Stimulated activated CD4-positive, alpha-beta T cell treated with anti-CD3 and anti-CD28 coated beads, Interleukin-4, amount 100 ng/mL, for 1 hour (primary cell): ENCODE measurements at places on chromosomes 3 and 15.
A peak's percentile ranks its signal among the peaks of the same experiment; 100 is the strongest.

DNA sequence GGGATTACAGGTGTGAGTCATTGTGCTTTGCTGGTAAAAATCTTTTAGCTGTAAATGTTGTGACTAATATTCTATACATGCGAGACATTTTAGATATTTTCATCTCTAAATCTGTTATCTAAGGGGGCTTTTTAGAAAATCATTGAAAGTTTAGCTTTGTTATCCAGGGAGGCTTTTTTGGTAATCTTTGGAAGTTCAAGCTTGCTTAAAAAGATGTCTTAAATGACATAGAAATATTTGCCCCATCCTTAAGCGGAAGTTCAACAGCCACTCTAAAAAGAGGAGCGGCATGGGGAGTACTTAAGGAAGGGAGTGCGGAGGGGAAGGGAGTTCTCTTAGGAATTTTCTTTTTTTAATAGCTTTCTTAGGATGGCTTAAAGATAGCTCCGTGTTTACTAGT, 26.1 kb downstream of the DNAJC13 start:
- no peak for DNase-seq

- no peak for DNase-seq
Observed at GRCh38 chr15:98476559-98476958, 171.8 kb upstream of the IGF1R start.

DNA sequence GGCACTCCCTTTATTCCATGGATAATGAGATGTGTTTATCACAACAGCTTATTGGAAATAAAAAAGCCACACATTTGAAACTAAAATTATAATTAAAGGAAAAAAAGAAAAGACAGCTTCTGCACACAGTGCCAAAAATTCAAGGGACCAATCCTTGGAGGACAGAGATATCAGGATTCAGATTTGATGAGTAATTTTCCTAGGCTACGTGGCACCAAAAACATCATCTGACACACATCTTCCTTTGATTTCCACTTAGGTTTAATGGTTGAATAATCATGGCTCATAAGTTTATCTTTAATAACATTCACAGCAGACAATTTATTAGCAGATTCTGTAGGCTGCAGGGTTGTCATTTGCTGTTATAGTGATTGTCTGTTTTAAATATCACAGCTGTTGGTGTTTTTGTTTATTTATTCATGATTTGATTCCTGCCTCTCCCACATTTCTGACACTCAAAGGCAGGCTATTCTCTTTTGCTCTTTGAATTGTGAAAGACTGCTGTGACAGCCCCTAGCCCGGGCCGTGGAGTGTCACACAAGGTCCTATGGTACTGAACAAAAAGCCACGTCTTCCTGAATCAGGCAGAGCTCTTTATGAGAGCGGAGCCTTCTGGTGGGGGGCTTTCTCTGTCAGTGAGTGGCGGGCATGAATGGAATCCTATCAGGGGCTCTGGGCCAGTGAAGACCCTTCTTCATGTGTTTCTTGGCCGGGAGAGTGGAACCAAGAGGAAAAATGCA, 708.5 kb downstream of the SQOR start:
- no peak for DNase-seq

DNA sequence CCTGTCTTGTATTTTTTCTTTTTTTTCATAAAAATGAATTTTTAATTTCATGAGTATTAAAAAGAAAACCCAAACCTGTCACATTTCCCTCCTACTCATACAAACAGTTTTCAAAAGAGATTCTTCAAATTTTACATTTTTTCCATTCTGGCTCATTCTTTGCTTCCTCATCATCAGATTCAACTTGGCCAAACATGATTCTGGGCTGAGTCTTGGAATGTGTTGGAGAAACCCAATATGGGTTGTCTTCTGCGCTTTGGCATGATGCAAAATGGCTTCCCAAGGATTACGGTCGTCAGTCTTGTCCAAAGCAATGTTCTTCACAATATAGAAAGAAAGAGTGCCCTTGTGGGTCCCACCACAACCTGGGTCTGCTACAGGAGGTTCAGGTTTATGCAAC, 12.4 kb upstream of the TM4SF4 start:
- DNase-seq = no peak

DNA sequence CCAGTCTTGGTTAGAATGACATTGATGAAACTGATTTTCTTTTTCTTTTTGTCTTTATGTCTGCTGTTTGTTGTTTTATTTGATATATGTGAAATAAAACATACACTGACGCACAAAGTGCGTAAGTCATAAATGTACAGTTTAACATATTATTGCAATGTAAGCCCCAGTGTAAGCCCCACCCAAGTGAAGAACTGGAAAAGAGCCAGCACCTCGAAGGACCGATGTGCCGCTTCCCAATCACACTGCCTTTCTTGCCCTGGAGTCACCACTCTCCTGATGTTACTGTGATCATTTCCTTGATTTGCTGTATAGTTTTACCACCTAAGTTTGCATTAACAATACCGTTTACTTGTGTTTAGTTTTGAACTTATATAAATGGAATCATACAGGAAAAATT, 128.4 kb upstream of the LPP start:
- DNase-seq = no peak

GRCh38 chr3:117885011-117885441, 1149.6 kb downstream of the IGSF11 start:
- DNase-seq = no peak

DNA sequence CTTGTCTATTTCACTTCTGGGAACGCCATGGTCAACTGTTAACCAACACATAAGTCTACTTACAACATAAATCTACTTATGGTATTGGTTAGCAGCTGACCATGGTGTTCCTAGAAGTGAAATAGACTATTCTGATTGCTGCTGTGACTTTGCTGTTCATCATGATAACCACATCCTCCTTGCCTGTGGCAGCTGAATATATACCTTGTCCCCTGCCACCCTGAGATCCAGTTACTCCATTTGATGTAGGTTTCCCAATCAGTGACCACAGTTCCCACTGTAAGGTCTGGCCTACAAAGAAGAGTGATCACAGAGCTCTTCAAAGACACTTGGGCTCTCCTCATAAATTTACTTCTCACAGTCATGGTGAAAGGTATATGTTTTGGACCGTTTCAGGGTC, 66.8 kb upstream of the ALDH1A3 start:
- no peak for DNase-seq

- DNase-seq = no peak
Observed at GRCh38 chr3:54873059-54874010, 54.5 kb downstream of the LRTM1 start.

- no peak for DNase-seq
Observed at GRCh38 chr3:149596134-149596770, 61.6 kb downstream of the WWTR1 start.

DNA sequence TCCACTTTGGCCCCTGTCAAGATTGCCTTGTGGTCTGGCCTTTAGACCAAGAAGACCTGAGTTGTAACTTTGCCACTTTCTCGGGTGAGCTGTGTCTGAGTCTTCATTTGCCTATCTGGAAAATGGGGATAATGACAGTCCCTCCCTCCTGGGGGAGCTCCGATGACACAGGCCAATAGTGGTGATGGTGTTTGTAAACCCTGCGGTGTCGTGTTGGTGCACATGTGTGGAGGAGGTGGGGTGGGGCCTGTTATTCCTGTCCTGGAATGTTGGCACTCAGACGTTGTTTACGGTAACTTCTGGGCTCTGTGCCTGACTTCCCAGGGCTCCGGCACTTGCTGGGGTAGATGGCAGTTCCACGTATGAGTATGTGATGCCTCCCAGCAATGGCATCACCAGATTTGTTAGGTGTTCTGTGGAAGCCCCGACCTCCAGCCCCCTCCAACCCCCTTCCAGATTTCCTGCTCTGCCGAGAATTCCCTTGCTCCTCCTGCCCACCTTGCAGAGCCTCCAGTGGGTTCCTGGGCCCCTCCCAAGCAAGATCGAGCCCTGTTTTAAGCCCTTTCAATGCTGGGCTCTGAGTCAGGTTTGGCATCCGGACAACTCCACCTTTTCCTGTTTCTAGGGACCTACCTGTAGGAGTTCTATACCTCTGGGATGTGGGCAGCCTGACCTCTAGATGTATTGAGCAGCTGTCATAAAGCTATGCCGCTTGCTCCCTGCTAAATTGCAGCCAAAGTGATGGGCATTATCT, 31.4 kb downstream of the HRH1 start:
- DNase-seq = no peak

DNA sequence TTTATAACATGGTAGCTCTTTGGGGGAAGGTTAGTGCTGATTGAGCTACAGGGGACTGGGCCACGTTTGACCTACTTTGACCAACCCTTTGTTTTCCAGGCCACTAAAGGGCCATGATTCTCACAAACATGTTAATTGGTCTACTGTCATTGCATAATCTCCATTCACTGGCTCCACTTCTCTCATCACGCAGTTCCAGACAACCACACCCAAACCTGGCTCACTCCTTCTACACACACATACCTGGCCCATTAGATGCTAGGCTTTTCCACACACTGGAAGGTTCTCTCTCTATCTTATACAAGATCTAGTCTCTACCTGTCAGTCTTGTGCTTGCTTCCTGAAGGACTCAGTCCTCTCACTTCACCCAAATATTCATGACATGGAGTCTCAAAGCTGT, 15.9 kb downstream of the TGM5 start:
- no peak for DNase-seq

GRCh38 chr15:82771789-82772607, 33.9 kb downstream of the FSD2 start:
- DNase-seq = no peak

- no peak for DNase-seq
Observed at GRCh38 chr15:89633585-89633984, 21.7 kb downstream of the KIF7 start.

- peak; percentile 6 for DNase-seq
Observed at GRCh38 chr3:187935623-187936156, 190.4 kb upstream of the BCL6 start.

GRCh38 chr3:196666001-196666867, 26.7 kb downstream of the NRROS start:
- no peak for DNase-seq

GRCh38 chr3:126676919-126677705, 22.2 kb upstream of the TXNRD3 start:
- no peak for DNase-seq

DNA sequence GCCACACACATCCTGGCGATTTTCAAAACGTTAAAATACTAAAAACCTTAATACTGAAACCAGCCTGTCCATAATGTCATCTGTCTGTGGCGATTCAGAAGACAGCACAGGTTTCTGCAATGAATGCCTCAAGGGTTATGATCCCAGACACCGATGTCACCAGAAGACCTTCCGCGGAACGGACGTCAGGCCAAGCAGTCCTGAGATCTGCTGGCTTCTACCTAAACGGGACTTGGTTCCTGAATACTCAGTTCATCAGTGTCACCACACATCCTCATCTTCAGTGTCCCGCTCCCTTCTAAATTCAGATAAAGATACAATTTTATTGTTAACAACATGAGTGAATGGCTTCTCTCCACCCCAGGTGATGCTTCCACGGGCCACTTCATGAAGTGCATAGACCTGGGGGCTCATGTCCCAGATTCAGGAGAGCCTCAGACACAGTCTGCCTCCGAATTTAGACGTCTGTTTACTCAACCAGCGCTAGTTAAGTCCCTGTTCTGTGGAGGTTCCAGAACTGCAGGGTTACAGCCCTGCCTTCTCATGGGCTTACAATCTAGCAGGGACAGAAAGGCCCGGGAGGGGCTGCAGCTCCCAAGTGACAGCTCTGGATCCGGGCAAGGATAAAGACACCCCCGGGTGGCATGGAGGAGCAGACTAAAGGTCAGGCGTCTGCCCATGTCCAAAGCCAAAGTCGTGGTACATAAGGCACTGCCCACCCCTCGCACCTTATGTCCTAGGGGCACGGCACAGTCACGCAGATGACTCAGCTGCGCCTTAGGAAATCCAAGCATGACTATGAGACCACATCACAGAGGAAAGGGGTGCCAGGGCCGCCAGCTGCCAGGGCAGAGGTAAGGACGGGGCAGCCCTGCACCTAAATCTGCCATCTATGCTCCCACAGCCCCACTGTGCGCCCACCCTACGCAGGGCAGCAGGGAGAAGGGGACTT, 75.9 kb downstream of the VGLL4 start:
- no peak for DNase-seq

GRCh38 chr3:194585880-194586281, 47.3 kb downstream of the TMEM44 start:
- DNase-seq = no peak

GRCh38 chr3:66344848-66345578, 124.2 kb downstream of the SLC25A26 start:
- DNase-seq = no peak

GRCh38 chr3:83189634-83190033, 1428.2 kb upstream of the GBE1 start:
- no peak for DNase-seq

DNA sequence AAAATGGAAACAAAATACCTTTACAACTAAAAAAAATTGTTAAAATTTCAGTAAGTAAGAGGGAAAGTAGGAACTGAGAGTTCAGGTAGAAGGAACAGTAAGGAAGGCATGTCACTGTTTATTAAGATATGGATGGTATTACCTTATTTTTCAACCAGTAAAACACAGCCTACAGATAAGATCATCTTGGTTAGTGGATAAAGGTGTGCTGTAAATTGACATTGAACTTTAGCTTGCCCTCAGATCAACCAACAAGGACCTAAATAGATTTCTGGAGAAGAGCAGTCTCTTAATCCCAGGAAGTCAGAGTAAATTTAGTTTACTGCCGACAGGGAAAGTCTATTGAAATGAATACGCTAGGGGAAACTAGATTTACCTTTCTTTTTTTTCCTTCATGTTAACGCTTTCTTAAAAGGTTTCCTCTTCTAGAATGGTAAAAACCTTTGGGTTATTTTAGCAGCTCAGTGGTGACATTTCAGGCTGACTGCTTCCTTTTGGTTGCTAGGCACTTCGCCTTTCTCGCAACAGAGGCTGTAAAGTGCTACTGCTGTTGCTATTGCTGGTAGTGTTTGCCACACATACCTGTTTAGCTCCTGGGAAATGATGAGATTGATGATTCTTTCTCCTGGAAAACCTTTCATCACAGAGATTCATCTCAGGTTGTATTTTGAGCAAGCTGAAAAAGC, 12.9 kb downstream of the DZIP3 start:
- no peak for DNase-seq

- DNase-seq = no peak
Observed at GRCh38 chr3:140403608-140404007, 274.3 kb upstream of the TRIM42 start.

GRCh38 chr3:38120693-38121450, 16.1 kb downstream of the ACAA1 start:
- no peak for DNase-seq

DNA sequence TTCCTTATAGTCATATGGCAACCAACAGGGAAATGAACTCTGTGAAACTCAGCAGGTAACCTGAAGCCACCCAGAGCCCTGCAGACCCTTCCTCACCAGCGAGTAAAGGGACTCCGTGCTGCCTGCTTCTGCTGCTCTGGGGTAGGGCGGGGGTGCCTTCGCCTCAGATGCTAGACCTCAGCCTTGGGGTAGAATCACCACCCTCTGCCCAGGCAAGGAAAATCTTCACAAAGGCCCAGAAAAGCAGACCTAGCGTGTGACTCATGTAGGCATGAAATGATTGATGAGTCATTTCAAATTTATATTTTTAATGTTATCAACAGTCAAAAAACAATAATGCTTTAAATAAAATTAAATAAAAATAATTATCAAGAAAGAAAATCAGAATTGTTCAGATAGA, 6.6 kb downstream of the STIMATE start:
- peak; percentile 26 for DNase-seq

GRCh38 chr15:66838671-66839239, 136.7 kb downstream of the SMAD6 start:
- no peak for DNase-seq
